ENCODE measurements at places on chromosomes 4 and X.

- no peak for DNase-seq
Measured at GRCh38 chr4:27020603-27021002, 160.0 kb downstream of the STIM2 start.

- no peak for DNase-seq
Measured at GRCh38 chr4:24897639-24898038, 15.2 kb downstream of the CCDC149 start.

GRCh38 chr4:88177983-88178625, 19.7 kb upstream of the ABCG2 start:
- DNase-seq = no peak

- no peak for DNase-seq
Measured at GRCh38 chr4:8381814-8382581, 58.5 kb downstream of the ACOX3 start.
